ENCODE measurements at places on chromosomes 6 and 20. TPM values are rescaled to one million over a fixed set of nuclear protein-coding genes. Genes with fewer than 3 reads are reported as not detected.

DNA sequence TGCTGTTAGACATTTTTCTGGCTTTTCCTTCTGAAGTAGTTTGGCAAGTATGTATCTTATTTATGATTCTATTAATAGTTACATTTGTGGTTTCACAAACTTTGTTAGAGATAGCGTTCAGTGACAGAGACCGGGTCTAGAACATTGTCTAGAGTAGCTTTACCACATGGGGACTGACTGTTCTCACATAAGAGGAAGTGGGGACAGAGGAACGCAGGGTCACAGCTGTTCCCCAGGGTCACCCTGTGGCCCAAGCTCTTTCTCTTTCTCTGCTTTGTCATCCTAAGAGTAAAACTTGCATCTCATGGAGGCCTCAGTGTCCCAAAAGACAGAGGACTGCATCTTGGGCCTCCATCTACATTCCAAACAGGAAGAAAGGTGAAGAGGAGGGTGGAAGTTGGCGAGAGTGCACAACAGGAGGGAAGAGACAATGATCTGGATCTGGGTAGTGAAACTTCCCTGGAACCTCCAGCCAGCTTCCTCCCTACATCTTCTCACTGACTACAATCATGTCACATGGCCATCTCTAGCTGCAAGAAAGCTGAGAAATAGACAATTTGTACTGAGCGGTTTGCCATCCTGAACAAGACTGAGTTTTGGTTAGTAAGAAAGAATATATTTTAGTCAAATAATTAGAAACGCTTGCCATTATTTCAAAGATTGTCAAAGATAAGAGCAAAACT lies 645.8 kb upstream of the ARID1B start:
- DNase-seq, result peak; percentile 9

DNA sequence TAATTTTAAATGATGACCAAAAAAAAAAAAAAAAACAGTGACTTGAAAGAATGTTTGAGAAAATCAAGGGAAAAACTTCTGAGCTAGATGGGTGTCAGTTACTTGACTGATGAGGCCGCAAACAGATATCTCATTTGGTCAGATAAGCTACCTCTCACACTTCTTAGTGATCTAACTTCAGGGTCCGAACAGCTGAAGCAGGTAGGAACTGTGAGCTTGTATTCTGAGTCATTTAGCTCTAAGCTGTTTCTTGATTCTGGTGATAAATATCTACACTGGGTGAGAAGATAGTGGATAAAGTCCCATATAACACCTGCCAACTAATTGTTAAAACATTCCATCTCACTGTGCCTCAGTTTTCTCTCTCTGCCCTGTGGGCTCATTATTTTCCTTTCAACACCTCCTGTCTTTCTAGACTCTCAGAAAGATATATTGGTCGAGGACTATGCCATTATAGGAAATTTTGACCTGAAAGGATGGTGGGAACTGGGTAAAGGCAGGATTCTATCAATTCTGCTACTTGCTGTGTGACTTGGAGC lies 7.7 kb downstream of the KIF3B start:
- no peak for DNase-seq

DNA sequence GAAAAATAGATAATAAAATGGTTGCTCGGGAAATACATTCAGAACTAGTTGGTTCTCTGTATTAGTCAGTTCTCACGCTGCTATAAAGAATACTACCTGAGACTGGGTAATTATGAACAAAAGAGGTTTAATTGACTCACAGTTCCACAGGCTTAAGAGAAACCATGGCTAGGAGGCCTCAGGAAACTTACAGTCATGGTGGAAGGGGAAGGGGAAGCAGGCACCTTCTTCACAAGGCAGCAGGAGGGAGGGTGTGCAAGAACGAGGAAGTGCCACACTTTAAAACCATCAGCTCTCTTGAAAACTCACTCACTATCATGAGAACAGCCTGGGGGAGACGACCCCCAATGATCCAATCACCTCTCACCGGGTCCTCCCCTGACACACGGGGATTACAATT lies 24.2 kb upstream of the SNX9 start:
- no peak for DNase-seq

- DNase-seq, result no peak
These were observed 601.5 kb downstream of the UTRN start for GRCh38 chr6:144886682-144887081.

DNA sequence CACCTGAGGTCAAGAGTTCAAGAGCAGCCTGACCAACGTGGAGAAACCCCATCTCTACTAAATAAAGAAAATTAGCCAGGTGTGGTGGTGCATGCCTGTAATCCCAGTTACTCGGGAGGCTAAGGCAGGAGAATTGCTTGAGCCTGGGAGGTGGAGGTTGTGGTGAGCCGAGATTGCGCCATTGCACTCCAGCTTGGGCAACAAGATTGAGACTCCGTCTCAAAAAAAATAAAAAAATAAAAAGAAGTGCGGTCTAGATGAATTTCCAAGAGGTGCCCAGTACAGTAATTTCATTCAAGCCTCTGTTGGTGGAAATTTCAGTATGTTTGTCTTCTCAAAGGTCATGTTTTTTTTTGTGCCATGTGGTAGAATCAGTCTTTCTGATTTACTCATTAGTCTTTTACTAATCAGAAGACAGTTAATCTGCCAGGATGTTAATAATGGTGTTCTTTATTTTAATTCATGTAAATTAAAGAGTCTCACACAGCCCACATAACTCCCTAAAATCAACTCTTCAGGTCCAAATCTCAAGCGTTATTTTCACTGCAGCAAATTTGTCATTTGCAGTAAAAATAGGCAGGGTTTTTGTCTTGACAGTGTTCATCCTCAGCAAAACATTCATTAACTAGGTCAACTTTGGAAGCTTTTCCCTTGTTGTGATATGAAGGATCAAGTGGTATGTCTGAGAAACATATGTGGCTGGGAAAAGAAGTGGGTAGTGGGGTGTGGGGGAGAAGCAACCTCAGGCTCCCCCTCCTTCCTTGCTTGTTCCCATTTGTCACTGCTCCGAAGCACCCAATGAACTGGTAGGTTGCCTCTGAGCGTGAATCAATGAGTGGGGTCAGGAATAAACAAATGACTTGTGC lies 13.3 kb downstream of the TP53INP2 start:
- no peak for DNase-seq

GRCh38 chr20:52974179-52974594 lies 2.0 kb downstream of the TSHZ2 start:
- peak; percentile 54 for DNase-seq

- DNase-seq, result peak; percentile 67
These were observed 1.5 kb downstream of the PABPC1L start for GRCh38 chr20:44911264-44911921.

GRCh38 chr6:22153384-22154158 lies 143.3 kb downstream of the PRL start:
- no peak for DNase-seq

DNA sequence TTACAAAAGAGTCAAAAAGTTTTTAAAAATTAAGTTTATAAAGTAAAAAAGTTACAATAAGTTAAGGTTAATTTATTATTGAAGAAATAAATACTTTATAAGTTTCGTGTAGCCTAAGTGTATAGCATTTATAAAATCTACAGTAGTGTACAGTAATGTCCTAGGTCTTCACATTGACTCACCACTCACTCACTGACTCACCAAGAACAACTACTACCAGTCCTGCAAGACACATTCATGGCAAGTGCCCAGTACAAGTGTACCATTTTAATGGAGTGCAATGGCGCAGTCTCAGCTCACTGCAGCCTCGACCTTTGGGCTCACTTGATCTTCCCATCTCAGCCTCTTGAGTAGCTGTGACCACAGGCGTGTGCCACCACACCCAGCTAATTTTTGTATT lies 128.2 kb downstream of the GPX5 start:
- DNase-seq, result no peak

Gene SMLR1
- total RNA-seq, result not detected

Gene FOXQ1
- 13.4 TPM for total RNA-seq

Gene PTCHD4
- not detected for total RNA-seq

All from stomach (tissue), 19 donors.